ENCODE measurements at places on chromosomes 7 and 10.

DNA sequence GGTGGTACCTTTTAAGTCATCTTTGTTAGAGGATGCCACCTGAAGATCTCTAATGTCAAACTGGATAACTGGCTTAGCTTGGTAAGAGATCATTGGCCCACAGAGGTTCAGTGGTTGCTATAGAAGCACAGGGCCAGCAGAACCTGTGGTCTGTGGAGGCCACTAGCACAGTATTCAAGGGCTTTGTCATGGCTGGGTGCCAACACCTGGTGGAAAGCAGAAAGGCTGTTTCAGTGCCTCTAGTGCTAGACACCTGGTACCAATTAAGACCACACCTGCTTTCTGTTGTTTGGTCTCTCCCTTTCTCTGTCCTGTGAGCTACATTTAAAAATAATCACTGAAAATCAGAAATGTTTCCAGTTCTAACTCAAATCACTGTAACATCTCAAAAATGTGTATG lies 10.0 kb upstream of the PCGF5 start:
- DNase-seq: peak; percentile 95

DNA sequence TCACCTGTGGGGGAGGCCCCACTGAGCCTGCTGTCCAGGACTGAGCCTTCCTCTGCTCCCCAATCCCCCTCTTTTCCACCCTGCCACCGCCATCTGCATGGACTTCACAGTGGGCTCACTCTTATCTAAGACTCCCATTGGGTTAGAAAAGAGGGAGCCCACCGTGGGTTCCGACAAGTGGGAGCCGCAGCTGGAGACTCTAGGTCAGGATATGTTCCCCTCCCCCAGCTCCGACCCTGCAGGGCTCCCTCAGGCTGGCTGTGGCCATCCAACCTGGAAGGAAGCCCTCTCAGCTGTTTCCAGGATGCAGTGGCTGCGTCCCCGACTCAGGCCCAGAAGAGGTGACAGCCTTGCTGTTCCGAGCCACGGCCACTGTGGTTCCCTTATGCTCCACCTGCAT lies 4.8 kb downstream of the WDR86 start:
- no peak for DNase-seq

GRCh38 chr10:96497391-96497790 lies 16.3 kb downstream of the TLL2 start:
- DNase-seq: no peak

GRCh38 chr7:574661-575395 lies 55.2 kb upstream of the PDGFA start:
- DNase-seq: no peak

DNA sequence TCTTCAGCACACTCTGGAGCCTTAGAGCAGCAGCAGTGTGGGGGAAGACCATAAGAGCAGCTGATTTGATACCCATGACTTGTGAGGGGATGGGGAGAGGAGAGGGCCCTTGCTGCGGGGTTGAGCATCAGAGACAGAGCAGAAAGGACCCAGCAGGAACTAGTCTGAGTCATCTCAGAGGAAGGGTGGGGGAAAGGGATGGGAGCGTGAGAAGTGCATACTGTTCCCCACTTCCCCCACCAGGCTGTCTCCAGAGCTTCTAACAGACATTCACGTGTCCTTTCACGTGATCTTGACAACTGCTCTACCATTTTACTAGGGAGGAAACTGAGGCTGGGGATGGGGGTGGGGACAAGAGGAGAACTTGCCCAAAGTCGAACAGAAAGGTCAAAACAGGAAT lies 38.7 kb downstream of the FAM241B start:
- no peak for DNase-seq

- DNase-seq: peak; percentile 91
These were observed 24.0 kb downstream of the ELFN1 start for GRCh38 chr7:1693991-1694524.

DNA sequence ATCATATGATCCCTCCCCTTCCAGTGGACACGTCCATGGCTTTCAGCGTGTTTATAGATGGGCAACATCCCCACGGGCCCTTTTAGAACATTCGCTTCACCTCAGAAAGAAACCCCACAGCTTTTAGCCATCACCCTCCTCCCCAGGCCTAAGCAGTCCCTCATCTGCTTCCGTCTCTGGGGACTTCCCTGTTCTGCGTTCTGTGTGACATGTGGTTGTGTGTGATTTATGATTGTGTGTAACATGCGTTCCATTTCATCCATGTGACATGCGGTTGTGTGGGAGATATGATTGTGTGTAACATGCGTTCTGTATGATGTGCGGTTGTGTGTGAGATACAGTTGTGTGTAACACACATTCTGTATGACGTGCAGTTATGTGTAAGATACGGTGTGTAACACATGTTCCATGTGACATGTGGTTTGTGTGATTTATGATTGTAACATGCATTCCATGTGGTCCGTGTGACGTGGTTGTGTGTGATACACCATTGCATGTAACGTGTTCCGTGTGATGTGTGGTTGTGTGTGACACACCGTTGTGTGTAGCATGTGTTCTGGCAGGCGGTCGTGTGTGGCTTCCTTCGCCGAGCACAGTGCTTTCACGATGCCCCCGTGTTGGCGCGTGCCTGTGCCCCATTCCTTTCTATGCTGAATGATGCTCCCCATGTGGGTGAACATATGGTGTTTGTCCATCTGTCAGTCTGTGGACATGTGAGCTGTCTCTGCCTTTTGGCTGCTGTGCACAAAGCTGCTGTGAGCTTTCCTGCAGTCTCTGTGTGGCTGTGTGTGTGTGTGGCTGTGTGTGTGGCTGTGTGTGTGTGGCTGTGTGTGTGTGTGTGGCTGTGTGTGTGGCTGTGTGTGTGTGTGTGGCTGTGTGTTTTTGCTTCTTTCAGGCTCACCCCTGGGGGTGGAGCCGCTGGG lies 26.2 kb downstream of the PWWP2B start:
- DNase-seq: no peak

- no peak for DNase-seq
These were observed 18.8 kb upstream of the TLL2 start for GRCh38 chr10:96532523-96532922.

GRCh38 chr7:47651355-47652317 lies 69.7 kb upstream of the TNS3 start:
- DNase-seq: no peak

- no peak for DNase-seq
These were observed 34.1 kb downstream of the HYCC1 start for GRCh38 chr7:22979861-22980260.

- no peak for DNase-seq
These were observed 2.6 kb downstream of the AUTS2 start for GRCh38 chr7:69600710-69601519.

DNA sequence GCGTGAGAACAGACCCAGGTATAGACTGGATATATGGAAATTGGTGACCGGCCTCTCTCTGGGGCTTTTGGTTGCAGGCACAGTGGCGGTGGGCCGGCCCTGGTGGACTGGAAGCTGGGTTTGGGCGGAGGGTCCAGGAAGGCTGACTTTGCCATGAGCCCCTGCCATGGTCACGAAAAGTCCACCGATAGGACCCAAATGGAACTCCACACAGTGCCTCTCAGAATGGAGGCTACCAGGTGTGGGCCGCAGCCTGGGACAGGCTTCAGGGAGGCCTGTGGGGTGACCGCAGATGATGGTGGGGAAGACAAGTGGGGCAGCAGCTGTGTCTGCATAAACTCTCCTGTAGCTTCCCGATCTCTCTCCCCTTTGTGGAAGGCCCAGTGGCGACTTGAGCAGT lies 123.2 kb downstream of the DNAJB6 start:
- no peak for DNase-seq

- peak; percentile 51 for DNase-seq
These were observed 89.2 kb downstream of the RNF216 start for GRCh38 chr7:5692112-5692844.

DNA sequence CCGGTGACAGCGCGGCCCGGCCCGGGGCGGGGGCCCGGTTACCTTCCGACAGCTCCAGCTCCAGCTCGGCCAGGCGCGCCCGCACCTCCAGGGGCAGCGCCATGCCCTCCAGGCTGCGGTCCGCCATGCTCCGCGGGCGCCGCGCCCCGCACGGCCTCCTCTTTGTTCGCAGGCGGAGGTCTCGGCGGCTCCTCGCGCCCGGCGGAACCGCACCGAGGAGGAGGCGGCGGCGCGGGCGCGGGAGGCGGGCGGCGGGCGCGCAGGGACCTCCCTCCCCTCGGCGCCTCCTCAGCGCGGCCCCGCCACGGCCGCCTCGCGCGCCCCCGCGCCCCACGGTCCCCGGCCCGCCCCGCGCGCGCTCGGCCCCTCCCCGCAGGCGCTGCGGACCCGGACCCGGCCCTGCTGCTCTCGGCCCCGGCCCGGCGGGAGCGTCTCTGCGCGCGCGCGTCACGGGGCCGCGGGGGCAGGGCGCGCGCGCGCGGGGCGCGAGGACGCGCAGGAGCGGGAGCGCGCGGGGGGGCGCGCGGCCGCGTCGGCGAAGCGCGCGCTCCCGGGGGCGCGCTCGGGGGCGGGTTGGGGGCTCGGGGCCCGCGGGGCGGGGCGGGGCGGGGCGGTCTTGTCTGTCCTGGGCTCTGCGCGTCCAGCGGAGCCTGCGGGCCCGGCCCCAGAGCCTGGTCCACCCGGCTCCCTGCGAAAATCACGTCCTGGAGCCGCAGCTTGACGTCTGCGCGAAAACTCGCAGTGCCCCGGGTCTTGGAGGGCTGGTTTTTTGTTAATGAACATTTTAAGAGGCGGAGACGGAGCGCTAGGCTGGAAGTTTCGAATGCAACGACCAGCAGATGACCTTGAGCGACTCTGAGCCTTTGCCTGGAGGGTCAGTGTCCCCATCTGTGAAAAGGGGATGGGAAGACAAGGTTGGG lies at the start of gene DIP2C:
DIP2C (minus strand) TSS at position 217 of the 920 bp plus-strand sequence; CDS start at position 127, 90 bp downstream.
- DNase-seq: peak; percentile 64

GRCh38 chr10:85648279-85648754 lies 718.3 kb downstream of the GRID1 start:
- peak; percentile 1 for DNase-seq

DNA sequence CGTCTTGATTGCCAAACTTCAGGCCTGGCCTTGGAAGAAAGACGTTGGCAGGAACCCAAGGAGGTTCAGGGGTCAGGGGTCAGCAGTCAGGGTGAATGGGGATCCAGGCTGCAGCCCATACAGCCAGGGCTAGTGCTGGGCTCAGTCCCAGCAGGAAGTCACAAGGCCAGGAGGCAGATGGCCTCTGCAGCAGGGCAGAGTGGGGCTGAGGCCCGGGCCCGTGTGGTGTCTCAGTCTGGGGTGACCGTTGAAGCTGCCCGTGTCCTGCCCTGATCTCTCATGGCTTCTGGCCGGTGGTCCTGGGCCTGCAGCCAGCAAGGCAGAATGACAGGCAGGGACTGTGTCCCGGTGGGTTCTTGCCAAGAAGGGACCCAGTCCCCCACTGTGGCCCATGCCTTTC lies 26.6 kb upstream of the PURB start:
- no peak for DNase-seq

DNA sequence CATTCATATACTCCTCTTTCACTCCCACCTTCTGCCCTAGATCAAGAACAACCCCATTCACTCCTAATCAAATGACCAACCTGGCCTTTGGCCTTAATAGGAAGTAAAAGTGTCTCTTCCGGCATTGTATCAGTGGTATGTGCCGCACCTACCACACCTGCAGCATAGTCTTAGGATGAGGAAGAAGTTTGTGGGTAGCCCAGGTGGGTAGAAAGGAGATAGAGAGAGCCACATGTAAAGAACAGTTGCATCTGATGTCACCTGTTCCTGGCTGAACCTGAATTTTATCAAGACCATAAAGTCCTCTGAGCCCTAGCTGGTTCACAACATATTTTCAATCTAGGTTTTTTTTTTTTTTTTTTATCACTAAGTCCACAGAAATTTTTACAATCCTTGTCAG lies 55.5 kb upstream of the PTPN12 start:
- no peak for DNase-seq

DNA sequence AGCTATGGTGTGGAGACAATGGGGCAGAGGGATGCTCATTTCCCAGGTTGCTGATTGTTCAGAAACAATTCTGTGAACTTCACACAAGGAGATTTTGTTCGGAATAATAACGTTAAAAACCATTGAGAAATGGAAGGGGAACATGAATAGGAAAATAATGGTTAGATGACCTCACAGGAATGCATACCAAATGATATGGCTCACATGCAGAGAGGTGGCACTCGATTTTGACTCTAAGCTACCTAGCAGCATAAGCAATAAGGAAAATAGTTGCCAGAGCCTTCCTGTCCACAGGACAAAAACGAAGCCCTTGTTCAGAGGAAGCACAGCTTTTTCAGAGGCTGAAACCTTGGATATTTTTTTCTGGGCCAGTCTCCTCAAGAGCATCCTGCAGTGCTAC lies 293.1 kb downstream of the ZEB1 start:
- DNase-seq: no peak

DNA sequence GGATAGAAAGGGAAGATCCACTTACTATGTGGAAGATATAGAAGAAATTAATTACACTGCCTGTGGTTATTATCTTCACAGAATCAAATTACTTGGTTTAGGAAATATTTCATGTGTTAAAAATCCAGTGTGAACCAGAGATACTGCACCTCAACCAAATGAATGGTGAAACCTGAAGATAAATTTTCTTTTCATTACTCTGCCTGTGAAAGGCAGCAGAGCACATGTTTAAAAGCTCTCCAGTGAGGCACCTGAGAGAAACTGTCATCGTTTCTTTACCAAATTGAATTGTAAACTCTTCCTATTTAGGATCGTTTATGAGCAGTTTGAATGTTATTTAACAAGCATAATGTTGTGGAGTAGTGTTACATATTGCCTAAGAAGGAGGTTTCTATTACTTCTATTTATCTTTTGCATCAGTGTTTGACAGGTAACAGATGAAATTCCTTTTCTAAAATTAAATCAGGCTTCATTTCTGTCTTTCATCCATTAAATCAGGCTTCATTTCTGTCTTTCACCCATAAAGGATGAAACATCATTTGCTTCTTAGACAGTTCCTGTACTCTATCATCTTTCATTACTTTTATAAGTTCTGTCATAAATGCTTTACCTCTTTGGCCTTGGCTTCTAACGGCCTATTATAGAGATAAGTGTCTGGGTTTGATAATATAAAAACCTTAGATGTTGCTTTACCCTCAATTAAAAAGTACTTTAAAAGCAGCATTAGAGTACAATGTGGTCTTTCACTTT lies 266.6 kb downstream of the NXPH1 start:
- peak; percentile 45 for DNase-seq

DNA sequence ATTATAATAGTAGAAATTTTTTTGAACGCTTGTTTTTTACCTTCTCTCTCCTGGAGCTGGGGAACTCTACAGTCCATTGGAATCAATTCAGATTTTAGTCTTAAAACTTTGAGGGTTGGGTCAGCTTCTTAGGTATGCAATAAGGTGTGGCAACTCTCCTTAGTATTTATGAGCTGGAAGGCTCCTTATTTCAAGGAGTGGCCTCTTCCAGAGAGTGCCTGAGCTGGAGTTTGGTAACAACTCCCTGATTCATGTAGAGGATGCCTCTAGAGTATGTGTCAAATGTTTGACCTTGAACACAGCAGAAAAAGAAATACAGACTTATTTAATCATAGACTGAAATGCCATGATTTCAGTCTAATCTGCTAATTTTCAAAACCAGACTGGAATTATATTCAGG lies 11.1 kb downstream of the CDK14 start:
- no peak for DNase-seq

DNA sequence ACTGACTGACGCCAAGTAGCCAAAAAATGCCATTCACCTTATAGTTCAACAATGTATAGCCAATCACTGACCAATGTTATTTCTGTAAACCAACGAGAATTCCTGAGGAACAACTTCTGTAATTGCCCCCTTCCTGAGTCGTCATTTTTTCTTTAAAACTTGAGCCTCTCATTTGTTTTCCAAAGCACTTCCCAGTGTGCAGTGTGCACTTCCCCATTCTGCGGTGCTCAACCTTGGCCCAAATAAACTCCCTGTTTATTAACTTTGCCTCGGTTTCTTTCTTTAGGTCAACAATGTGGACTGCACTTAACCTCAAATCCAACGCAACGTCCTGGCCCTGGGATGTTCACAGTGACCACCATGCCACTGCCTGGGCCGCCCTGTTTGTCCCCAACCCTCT lies 15.1 kb downstream of the PKD1L1 start:
- DNase-seq: no peak

Data from NCI-H1417 (cell line).